ENCODE measurements at places on chromosomes 4 and X. TPM values are rescaled to one million over a fixed set of nuclear protein-coding genes. Genes with fewer than 3 reads are reported as not detected.

HPGDS gene
- not detected for total RNA-seq

ADH4 gene
- not detected for total RNA-seq

FATE1 gene
- total RNA-seq, result not detected

TLR10 gene
- not detected for total RNA-seq

LANCL3 gene
- total RNA-seq, result 0.26 TPM

GRCh38 chrX:130909469-130910136 lies 6.6 kb upstream of the ENOX2 start:
- H3K36me3 ChIP-seq, result no peaks in the 10 kb centered on the region
- no peak for DNase-seq
- H3K27me3 ChIP-seq, result no peaks in the 10 kb centered on the region
- no peak overlapping the region for H3K4me3 ChIP-seq
- no peaks in the 10 kb centered on the region for H3K4me1 ChIP-seq

DNA sequence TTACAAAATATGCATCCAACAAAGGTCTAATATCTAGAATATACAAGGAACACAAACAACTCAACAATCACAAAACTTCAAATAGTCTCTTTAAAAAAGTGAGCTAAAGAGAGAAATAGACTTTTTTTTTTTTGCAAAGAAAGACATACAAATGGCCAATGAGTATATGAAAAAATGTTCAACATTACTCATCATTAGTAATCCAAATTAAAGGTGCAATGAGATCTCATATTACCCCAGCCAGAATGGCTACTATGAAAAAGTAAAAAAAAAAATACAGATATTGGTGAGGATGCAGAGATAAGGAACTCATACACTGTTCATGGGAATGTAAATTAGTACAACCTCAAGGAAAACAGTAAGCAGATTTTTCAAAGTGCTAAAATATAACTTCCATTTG lies 24.1 kb downstream of the AGTR2 start:
- no peak overlapping the region for H3K27ac ChIP-seq
- H3K36me3 ChIP-seq, result no peaks in the 10 kb centered on the region
- peaks cover 15% of the 10 kb centered on the region for H3K4me1 ChIP-seq
- DNase-seq, result peak; percentile 53
- H3K27me3 ChIP-seq, result no peaks in the 10 kb centered on the region

- no peak overlapping the region for H3K4me3 ChIP-seq
- H3K4me1 ChIP-seq, result peaks cover 14% of the 10 kb centered on the region
- no peak overlapping the region for H3K27ac ChIP-seq
- no peaks in the 10 kb centered on the region for H3K27me3 ChIP-seq
Measured at GRCh38 chrX:8632924-8633323, 99.0 kb downstream of the ANOS1 start.

- no peak for DNase-seq
- no peaks in the 10 kb centered on the region for H3K36me3 ChIP-seq
- no peaks in the 10 kb centered on the region for H3K27me3 ChIP-seq
- no peaks in the 10 kb centered on the region for H3K4me1 ChIP-seq
Measured at GRCh38 chr4:123007679-123008078, 85.3 kb upstream of the NUDT6 start.

GRCh38 chrX:101605146-101605545 lies 12.7 kb downstream of the ARMCX6 start:
- no peak overlapping the region for H3K4me3 ChIP-seq
- H3K27ac ChIP-seq, result no peak overlapping the region

DNA sequence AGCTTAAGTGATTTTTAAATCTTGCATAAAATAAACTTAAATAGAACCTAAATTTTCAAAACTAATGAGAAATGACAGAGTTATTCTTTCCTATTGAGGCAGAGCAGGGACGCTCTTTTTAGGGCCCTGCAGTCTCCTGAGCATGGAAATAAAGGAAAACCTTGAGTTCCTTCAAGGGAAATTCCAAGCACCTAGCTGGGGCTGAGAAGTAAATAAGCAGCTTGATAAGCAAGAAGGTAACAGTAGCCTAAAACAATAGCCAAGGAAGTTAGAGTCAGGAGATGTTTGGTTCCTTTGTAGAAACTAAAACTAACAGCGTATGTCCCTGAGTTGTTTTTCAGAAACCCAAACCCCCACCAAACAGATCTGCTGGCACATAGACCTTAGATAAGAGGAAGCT lies 174.6 kb downstream of the COL25A1 start:
- H3K4me1 ChIP-seq, result no peaks in the 10 kb centered on the region
- peaks cover 22% of the 10 kb centered on the region for H3K27me3 ChIP-seq
- DNase-seq, result no peak

- H3K4me3 ChIP-seq, result no peak overlapping the region
- peaks cover 4% of the 10 kb centered on the region for H3K4me1 ChIP-seq
- H3K27me3 ChIP-seq, result no peaks in the 10 kb centered on the region
- no peak for DNase-seq
- H3K27ac ChIP-seq, result no peak overlapping the region
Measured at GRCh38 chr4:185554365-185555126, 19.2 kb upstream of the PDLIM3 start.

GRCh38 chr4:10096201-10096977 lies 20.2 kb downstream of the WDR1 start:
- DNase-seq, result peak; percentile 89
- H3K36me3 ChIP-seq, result peaks cover 43% of the 10 kb centered on the region
- peak overlapping the region; percentile 99 for H3K27ac ChIP-seq
- H3K4me3 ChIP-seq, result peak overlapping the region; percentile 32
- H3K4me1 ChIP-seq, result peaks cover 45% of the 10 kb centered on the region

DNA sequence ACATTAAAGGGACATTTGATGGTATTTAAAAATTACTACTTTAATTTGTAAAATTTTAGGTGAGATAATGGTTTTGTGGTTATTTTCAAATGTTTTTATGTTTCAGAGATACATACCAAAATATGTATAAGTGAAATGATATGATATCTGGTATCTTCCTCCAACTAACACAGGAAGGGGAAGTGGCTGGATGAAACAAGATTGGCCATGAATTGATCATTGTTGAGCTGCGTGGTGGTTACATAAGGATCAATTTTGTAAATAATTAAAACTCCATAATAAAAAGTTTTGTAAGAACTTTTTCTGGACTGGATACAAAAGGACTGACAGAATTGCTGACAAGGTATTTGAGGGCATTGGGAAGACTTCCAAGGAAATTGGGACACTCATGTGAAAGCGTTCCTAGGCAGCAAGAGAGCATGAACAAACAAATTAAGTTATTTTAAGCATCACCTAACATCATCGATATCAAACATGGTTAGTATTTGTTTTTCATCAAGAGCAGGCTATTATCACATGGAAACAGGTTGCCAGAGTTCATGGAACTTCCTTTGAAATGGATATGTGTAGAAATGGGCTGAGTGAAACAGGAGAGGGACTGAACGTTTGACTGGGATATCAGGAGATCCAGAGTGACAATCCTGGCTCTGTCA lies 4.4 kb upstream of the PGM2 start:
- H3K4me1 ChIP-seq, result no peaks in the 10 kb centered on the region
- no peaks in the 10 kb centered on the region for H3K27me3 ChIP-seq
- H3K36me3 ChIP-seq, result no peaks in the 10 kb centered on the region
- DNase-seq, result no peak
- no peak overlapping the region for H3K27ac ChIP-seq

DNA sequence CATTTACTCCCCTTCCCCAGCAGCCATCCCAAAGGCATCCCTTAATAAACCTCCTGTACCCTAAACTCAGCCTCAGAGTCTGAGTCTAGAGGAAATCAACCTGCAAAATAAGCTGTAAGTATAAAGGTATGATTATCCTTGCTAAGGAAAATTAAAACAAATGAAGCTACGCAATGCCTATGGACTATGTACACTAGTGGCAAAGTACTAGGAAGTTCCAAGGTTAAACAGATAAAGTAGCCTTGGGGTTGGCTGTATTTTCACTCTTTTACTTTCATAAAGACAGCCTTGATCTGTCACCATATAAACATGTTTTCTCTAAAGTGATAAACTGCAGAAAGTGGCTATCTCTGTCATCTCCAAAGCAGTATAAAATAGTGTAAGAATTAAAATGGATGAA lies 35.9 kb downstream of the MAP3K15 start:
- H3K27me3 ChIP-seq, result no peaks in the 10 kb centered on the region
- no peaks in the 10 kb centered on the region for H3K4me1 ChIP-seq
- H3K4me3 ChIP-seq, result no peak overlapping the region
- no peaks in the 10 kb centered on the region for H3K36me3 ChIP-seq
- no peak for DNase-seq
- H3K27ac ChIP-seq, result no peak overlapping the region

- H3K27me3 ChIP-seq, result no peaks in the 10 kb centered on the region
- no peaks in the 10 kb centered on the region for H3K36me3 ChIP-seq
- peaks cover 18% of the 10 kb centered on the region for H3K4me1 ChIP-seq
- H3K4me3 ChIP-seq, result no peak overlapping the region
Measured at GRCh38 chr4:72954811-72955210, 114.7 kb downstream of the COX18 start.

- peaks cover 6% of the 10 kb centered on the region for H3K4me1 ChIP-seq
- no peak overlapping the region for H3K27ac ChIP-seq
- no peaks in the 10 kb centered on the region for H3K36me3 ChIP-seq
- peak overlapping the region; percentile 69 for H3K4me3 ChIP-seq
- DNase-seq, result no peak
Measured at GRCh38 chr4:112516471-112517066, 589 bp upstream of the NEUROG2 start.
